ENCODE measurements at places on chromosomes 12 and 14.

DNA sequence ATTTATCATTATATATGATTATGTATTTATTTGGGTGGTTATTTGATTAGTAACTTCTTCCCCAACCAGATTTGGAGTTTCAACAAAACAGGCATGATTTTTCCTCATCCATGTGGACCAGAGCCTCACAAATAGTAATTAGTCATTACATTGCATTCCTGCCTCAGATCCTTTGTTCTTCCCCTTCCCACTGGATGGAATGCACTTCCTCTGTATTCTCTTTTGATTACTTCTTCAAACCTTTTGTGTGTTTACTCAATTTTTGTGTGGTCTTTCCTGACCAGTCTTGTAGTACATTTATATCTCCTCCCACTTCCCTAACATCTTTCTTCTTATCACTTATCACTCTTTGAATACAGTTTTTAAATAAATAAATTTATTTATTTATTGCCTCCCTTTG lies 15.5 kb downstream of the SYT1 start:
- H3K4me3 ChIP-seq = no peak overlapping the region
- no peaks in the 10 kb centered on the region for H3K4me1 ChIP-seq
- H3K27me3 ChIP-seq = no peaks in the 10 kb centered on the region
- H3K27ac ChIP-seq = no peak overlapping the region
- peak; percentile 80 for DNase-seq

GRCh38 chr12:47753021-47754001 lies 5.4 kb downstream of the RAPGEF3 start:
- DNase-seq = peak; percentile 96
- peaks cover 46% of the 10 kb centered on the region for H3K4me1 ChIP-seq
- no peaks in the 10 kb centered on the region for H3K36me3 ChIP-seq
- H3K27ac ChIP-seq = peak overlapping the region; percentile 67
- H3K27me3 ChIP-seq = no peaks in the 10 kb centered on the region

DNA sequence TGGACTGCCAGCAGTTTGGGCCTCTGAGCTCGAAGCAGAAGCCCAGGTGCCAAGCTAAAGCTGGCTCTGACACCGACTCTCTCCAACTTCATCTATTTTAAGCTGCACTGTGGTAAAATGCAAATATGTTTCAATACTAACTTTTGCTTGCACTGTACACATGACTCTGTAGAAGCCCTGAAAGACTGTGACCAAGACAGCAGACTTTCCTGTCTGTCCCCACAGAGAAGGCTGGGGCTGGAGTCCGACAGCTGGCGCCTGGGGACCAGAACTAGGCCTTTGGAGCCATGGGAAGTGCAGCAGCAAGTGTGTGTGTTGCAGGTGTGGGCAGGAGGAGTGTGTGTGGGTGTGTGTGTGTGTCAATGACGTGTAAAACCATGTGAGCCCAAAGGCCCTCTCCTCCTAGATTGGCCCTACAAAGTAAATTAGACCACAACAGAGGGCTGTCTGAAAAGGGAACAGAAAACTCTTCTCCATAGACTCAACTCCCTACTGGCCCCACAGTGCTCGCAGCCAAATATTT lies 16.4 kb upstream of the RAB35 start:
- H3K27ac ChIP-seq = no peak overlapping the region
- no peaks in the 10 kb centered on the region for H3K4me1 ChIP-seq
- no peak for DNase-seq
- peaks cover 57% of the 10 kb centered on the region for H3K36me3 ChIP-seq
- H3K4me3 ChIP-seq = no peak overlapping the region

- no peak for DNase-seq
- H3K4me1 ChIP-seq = peaks cover 7% of the 10 kb centered on the region
- H3K4me3 ChIP-seq = no peak overlapping the region
These were observed 66.9 kb upstream of the CPSF6 start for GRCh38 chr12:69172491-69172890.

GRCh38 chr12:5480218-5480937 lies 48.5 kb downstream of the NTF3 start:
- no peaks in the 10 kb centered on the region for H3K27me3 ChIP-seq
- peak overlapping the region; percentile 46 for H3K27ac ChIP-seq
- H3K36me3 ChIP-seq = no peaks in the 10 kb centered on the region
- no peaks in the 10 kb centered on the region for H3K4me1 ChIP-seq
- H3K4me3 ChIP-seq = peak overlapping the region; percentile 32

- H3K4me1 ChIP-seq = peaks cover 10% of the 10 kb centered on the region
- no peak overlapping the region for H3K4me3 ChIP-seq
- H3K27me3 ChIP-seq = no peaks in the 10 kb centered on the region
- H3K27ac ChIP-seq = no peak overlapping the region
- no peaks in the 10 kb centered on the region for H3K36me3 ChIP-seq
- DNase-seq = no peak
These were observed 8.0 kb downstream of the SCNN1A start for GRCh38 chr12:6367065-6367968.

- H3K27ac ChIP-seq = no peak overlapping the region
- H3K27me3 ChIP-seq = no peaks in the 10 kb centered on the region
- no peaks in the 10 kb centered on the region for H3K4me1 ChIP-seq
- no peaks in the 10 kb centered on the region for H3K36me3 ChIP-seq
- peak; percentile 70 for DNase-seq
These were observed 250.9 kb downstream of the C12orf75 start for GRCh38 chr12:105581420-105581819.

GRCh38 chr14:72104011-72104613 lies 171.9 kb downstream of the RGS6 start:
- no peaks in the 10 kb centered on the region for H3K4me1 ChIP-seq
- DNase-seq = peak; percentile 46
- no peak overlapping the region for H3K27ac ChIP-seq
- no peaks in the 10 kb centered on the region for H3K27me3 ChIP-seq
- no peaks in the 10 kb centered on the region for H3K36me3 ChIP-seq
